ENCODE measurements at places on chromosomes 4 and X.

- DNase-seq: no peak
Measured at GRCh38 chr4:147117431-147117830, 171.8 kb upstream of the TTC29 start.

DNA sequence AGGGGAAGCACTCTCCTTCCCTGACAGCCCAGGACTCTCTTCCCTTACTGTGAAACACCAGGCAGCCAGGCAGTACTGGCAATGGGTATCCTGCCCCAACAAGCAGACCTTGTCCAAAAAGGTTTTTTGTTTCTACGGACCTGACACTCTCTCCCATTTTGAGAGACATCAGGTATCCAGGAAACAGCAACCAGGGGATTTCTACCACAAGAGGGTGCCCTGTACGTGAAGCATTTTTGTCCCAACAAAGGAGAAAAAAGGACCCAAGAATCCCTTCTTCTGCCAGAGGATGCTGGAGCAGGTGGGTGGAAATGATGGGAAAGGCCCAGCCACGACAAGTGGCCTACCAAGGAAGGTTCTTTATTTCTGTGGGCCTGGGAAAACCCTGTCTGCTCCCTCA is 65.7 kb upstream of the FGF13 start:
- DNase-seq: no peak

DNA sequence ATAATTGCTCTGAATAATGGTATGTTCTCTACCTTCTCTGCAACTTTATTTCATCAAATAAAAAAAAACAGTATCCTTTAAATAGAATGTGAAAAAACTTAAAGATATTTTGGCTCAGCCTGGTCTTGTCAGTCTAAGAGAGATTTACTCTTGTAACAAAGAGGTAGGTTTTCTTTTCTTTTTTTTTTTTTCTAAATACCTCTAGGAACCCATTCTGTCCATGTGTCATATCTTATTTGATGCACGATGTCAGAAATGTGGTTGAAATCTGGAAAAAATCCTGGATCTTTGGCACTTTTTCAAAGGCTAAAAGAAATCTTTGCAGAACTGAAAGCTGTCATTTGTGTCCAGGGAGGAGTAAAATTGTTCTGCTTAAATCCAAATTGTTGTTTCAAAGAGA is 17.3 kb upstream of the FGF5 start:
- DNase-seq: no peak

DNA sequence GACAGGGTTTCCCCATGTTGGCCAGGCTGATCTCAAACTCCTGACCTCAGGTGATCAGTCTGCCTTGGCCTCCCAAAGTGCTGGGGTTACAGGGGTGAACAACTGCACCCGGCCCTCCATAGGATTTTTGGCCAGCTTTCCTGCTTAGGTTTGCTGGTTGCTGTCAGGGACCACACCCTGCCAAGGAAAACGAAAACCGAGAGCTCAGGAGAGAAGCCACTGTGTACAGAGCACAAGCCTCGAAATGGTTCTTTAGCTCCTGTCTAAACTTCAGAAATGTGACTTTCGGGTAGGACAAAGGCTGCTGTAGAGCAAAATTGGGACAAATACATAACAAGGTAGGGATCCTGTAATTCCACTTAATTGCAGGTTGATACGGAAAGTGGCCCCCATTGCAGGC is 146.3 kb upstream of the ATP6AP2 start:
- no peak for DNase-seq

- no peak for DNase-seq
Measured at GRCh38 chr4:138588501-138588900, 346.4 kb upstream of the SLC7A11 start.

DNA sequence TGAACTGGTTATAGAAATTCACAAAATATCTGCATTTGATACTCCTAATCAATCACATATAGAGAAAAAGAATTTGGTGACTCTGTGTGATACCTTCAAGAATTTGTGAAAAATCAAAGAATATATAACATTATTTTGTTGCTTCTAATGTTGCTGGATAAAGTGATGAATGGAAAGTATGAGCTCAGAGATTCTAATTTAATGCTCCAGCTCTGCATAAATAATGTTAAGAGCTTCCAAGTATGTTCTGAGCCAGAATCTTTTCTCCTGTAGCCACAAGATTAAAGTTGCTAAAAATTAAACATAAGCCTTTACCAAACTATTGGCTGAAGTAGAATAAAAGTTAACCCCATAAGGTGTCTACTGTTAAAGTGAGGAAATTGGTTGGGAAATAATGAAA is 294.7 kb upstream of the CT83 start:
- no peak for DNase-seq

GRCh38 chr4:156705311-156705710 is 266.3 kb downstream of the PDGFC start:
- peak; percentile 65 for DNase-seq

DNA sequence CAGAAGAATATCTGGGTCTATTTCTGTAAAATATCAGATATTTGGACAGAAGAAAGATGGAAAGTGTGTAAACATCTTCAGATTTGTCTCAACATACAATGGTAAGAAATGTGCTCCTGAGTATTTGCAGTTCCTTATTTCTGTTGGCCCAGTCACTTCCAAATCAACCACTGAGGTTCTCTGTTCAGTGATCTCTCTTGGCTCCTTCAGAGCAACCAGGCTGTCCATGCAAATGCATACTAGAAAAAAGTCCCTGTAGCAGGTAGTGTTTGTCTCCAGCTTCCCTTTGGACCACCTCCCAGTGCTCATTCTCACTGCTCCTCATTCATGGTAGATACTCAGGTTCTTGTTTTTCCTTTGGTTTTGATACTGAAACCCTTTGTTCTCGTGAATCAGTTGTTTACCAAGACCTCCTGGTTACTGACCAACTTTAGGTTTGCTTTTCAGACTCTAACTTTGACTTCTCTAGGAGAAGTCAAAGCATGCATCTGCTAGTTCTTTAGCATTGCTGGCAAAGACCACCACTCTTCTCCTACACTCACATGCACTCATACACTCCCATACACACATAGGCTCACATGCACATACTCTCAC is 28.8 kb downstream of the ASIC5 start:
- DNase-seq: no peak

Measured in fibroblast of skin of left quadriceps (primary cell).